ENCODE measurements at places on chromosomes 4 and X. TPM values are rescaled to one million over a fixed set of nuclear protein-coding genes. Genes with fewer than 3 reads are reported as not detected.
A peak's percentile ranks its signal among the peaks of the same experiment; 100 is the strongest.

Gene CXorf51A
- total RNA-seq = not detected

Gene NHSL2
- total RNA-seq = 33.1 TPM

Gene GAB3
- total RNA-seq = 30.6 TPM

Gene SASH3
- 0.47 TPM for total RNA-seq

GRCh38 chrX:39693298-39693697, 404.5 kb downstream of the BCOR start:
- no peaks in the 10 kb centered on the region for H3K36me3 ChIP-seq
- no peaks in the 10 kb centered on the region for H3K4me1 ChIP-seq

DNA sequence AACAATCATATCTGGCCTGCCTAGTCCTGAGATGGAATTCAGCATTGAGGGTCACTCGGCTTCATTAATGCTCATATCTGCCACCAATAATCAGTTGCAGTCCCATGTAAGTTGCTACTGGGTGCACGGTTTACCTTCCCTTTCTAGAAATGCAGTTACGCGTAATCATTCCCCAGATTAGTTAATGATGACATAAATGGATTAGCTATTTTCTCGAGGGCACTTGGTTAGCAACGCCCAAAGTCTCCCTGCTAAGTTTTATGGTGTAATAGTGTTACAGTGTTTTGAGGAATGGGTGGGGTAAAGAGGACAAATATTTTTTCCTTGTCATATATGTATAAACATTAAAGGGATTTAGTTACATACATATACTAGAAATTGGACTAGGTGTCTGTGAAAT, 118.8 kb downstream of the MID1 start:
- no peak overlapping the region for H3K4me3 ChIP-seq
- H3K27ac ChIP-seq = no peak overlapping the region
- no peaks in the 10 kb centered on the region for H3K4me1 ChIP-seq
- no peaks in the 10 kb centered on the region for H3K36me3 ChIP-seq
- H3K27me3 ChIP-seq = no peaks in the 10 kb centered on the region

DNA sequence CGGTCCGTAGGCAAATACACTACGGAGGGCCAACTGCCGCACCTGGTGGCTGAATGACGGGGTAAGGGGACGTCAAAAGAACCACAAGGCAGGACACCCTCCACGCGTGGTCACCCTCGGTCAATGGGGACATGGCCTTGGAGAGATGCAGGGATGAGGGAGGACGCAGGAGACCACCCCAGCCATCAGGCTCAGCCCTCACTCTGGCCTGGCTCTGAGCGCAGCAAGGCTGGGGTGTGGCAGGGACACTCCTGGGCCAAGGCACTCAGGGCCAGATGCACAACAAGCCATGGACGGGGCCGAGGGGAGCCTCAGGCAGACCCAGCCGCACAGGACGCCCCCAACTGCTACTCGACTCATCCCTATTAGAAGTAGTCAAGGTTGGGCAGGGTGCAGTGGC, 36.5 kb downstream of the GAK start:
- no peak for DNase-seq
- no peaks in the 10 kb centered on the region for H3K4me1 ChIP-seq
- no peaks in the 10 kb centered on the region for H3K36me3 ChIP-seq
- no peak overlapping the region for H3K4me3 ChIP-seq
- H3K27ac ChIP-seq = no peak overlapping the region

DNA sequence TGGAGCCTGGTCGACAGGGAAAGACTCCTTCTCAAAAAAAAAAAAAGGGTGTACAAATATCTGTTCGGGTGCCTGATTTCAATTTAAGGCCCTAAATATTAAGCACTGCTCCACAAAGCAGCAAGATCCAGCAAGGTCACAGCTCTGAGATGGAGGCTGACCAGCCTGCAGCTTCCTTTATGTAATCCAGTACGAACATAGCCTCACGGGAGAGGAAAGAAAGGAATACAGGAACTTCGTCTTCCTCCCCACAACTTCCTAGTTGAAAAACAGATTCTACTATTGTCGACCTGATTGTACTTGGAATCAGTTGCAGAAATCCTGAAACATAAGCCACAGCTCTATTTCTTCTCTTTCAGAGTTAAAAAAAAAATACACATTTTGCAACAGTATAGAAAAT, 53.5 kb upstream of the TBC1D9 start:
- peaks cover 14% of the 10 kb centered on the region for H3K4me1 ChIP-seq
- H3K36me3 ChIP-seq = no peaks in the 10 kb centered on the region
- H3K27ac ChIP-seq = peak overlapping the region; percentile 4
- no peaks in the 10 kb centered on the region for H3K27me3 ChIP-seq
- peak; percentile 23 for DNase-seq

Measured in testis (tissue), 5 donors.